ENCODE measurements at places on chromosomes 3 and 15.

- DNase-seq = no peak
Measured at GRCh38 chr15:25697586-25697985, 165.5 kb downstream of the ATP10A start.

DNA sequence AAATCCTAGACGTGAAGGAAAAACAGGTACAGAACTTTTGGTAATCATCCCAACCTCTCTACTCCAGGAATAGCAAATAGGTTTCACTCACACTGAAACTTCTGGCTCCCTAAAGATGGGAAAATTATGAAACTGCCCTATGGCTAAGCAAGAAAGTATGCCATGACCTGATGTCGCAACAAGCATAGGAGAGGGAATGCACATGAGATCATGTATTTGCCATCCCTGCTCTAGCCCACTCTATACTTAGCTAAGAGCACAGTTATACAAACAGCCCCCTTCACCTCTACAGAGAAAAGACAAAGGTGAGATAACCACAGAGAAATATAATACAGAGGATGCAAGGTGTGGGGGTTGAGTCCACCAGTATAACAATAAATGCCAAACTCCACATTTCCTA is 102.7 kb downstream of the TBC1D5 start:
- DNase-seq = peak; percentile 92

- no peak for DNase-seq
Measured at GRCh38 chr3:61595826-61596225, 34.5 kb downstream of the PTPRG start.

GRCh38 chr3:31402117-31402516 is 130.6 kb upstream of the STT3B start:
- DNase-seq = no peak

DNA sequence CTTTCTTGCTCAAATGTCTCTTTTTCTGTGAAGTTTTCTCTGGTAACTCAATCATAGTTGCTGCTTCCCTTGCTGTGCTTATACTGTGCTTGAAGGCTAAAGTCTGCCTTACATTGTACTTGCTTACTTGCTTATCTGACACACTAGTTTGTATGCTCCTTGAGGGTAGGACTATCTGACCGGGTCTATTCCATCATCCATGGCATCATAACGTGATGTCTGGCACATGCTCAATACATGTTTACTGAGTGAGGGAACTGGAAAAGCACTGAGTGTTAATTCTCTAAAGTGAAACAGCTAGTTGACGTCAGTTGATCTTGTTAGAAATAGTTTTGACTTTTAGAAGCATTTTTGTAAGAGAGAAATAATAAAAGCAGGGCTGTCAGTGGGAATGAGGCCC is 42.7 kb downstream of the MAP3K13 start:
- DNase-seq = no peak

GRCh38 chr3:184523825-184524615 is 37.6 kb upstream of the EPHB3 start:
- DNase-seq = peak; percentile 90

- no peak for DNase-seq
Measured at GRCh38 chr15:72792431-72792830, 8.9 kb upstream of the ADPGK start.

DNA sequence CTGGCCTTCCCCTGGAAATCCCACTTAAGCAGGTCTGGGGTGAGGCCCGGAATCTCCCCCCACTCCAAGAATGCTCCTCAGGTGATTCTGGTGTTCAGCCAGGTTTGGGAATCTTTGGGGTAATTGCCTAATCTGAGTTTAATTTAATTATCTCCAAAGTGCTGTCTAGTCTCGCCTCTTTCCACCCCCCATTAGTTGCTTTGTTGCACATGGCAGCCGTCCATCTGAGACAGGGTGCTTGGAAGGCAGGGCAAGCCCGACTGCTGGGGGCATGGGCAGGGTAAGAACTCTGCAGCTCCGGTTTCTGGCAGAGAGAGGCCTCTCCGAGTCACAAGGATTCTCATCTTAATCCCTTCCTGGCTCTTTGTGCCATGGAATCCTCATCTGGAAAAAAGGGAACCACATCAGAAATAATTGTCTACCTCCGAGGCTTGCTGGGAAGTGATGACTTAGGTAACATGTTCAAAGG is 15.0 kb downstream of the IL17RD start:
- DNase-seq = no peak

GRCh38 chr3:150145659-150146058 is 175.0 kb upstream of the PFN2 start:
- DNase-seq = peak; percentile 35

- DNase-seq = no peak
Measured at GRCh38 chr15:90001683-90002427, 731 bp downstream of the ZNF710 start.

DNA sequence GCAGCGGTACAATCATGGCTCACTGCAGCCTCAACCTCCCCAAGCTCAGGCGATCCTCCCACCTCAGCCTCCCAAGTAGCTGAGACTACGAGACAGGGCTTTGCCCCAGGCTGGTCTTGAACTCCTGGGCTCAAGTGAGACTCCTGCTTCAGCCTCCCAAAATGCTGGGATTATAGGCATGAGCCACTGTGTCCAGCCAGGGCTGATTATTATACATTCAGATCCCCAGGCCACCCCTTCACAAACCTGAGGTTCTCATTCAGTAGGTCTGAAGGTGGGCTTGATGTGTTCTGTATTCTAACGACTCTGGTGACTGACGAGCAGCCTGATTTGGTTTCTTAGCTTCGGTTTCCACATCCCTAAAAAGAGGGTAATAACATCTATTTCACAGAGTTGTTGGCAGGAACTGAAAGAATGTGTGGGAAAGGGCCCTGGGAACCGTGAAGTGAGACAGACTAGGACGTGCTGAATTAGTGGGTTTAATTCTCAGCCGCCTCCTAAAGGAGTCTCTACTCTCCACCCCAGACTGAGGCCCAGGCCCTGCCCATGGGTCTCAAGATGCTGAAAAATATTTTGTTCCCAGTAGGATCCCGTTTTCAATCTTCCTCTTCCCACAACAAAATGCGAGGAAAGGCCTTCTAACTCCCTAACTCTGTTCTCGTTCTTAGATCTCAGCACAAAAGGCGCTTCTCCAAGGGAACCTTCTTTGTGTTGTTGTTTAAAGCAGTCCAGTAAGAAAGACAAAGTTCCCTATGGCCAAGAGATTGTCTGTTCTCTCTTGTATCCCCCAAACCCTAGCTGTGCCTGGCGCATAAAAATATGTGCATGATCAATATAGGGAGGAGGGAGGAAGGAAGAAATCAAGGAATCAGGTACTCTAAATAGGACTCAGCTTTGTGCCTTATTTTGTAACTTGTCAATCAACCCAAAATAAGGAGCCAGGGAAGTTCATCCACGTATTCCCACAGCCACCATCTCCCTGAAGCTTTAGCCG is 210.0 kb upstream of the TOPAZ1 start:
- DNase-seq = no peak

DNA sequence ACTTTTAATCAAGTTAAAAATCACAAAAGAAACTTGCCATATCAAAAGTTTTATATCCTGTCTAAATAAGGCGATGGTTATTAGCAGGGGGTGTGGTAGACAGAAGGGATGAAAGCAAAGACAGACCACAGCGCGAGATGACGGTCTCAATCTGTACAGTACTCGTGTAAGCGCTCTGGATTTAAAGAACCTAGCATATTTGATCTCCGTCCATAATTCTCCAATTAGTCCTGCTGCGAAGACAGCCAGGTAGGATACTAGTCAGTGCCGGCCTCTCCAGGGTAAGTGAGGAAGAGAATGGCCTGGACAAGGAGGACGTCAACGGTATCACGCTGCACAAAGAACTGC is 701 bp downstream of the SGO1 start:
- DNase-seq = peak; percentile 22

- no peak for DNase-seq
Measured at GRCh38 chr15:52529341-52529924, 753 bp upstream of the MYO5A start.

- DNase-seq = no peak
Measured at GRCh38 chr3:98733053-98733811, 29.9 kb upstream of the ST3GAL6 start.

Measured in bronchial epithelial cell (primary cell).